Fibroblast of the aortic adventitia (primary cell): ENCODE measurements at places on chromosomes 4 and X. TPM values are rescaled to one million over a fixed set of nuclear protein-coding genes. Genes with fewer than 3 reads are reported as not detected.
A peak's percentile ranks its signal among the peaks of the same experiment; 100 is the strongest.

The SFRP2 gene
- total RNA-seq, result 0.27 and 1.8 TPM in 2 replicates

GRCh38 chr4:5942947-5943346, 50.1 kb upstream of the CRMP1 start:
- DNase-seq, result no peak

The PDGFRA gene
- total RNA-seq, result 707 and 865 TPM in 2 replicates

DNA sequence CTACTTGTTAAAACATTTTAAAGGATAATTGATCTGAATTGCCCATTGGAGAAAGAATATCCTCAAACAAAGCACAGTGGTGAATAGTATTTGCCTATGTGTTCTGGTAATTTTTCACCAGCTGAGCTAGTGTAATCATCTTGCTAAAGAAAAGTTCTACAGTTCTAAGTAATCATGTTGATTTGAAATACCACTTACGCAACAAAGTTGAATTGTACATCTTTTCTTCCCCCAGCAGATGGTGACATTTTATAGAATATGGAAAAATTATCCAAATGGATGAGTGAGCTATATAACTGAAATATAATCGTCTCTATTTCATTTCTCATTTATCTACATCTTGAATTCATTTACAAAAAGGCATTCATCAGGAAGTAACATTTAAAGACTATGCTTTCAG, 9.7 kb upstream of the ZNF674 start:
- peak; percentile 72 for DNase-seq

DNA sequence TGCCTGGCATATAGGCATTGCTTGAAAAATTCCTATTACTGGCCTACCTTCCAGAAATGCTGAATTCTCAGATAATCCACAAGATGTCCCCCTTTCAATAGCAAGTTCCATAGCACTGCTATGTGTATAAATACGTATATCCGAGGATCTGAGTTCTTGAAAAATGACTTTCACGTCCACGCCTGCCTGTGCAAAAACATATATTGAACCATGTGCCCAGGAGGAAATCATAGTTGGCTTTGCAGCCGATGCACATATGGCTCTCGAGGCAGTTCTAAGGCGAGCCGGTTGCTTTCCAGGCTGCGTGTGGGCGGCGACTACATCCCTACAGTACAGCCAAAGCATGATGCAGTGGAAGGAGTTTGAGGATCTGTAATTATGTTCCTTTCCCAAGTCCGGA, 55.4 kb upstream of the ESX1 start:
- peak; percentile 52 for DNase-seq

The PLRG1 gene
- total RNA-seq, result 59.2 and 79.6 TPM in 2 replicates

DNA sequence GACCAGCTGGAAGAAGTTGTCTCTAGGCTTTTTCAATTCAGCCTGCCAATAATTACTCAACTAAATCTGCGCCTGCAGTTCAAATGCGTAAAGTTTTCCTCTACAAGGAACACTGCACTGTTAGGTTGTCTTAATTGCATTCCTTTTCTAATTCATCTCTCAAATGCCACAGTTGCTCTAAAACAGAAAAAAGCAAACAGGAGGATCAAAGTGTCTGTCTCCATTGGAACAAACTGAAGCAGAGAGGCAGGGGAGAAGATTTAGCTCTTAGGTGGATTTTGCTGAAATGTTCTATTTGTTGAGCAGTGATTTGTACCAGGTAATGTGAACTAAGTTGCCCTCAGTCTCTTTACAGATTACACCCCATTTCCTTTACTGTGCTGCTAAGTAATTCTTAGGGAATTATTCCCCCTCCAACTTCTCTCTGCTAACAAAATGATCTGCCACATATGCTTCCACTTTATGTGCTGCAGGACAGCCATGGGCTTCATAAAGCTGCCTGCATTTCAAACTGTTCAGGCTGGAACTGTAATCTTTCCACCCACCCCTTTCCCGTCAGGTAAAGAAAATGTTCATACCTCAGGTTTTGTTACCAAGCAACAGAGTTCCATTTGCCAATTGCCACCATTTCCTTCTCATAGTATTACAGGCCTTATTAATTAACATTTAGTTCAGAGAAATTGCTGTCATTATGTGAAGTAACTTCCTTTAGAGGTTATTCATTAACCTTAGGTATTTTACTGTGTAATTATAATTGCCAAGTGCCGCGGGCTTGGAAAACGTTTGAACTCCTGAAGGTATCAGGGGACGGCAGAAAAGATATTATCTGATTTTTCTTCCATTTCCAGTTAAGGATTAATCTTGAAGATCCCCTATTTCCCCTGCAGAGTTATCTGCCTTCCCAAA, 149.3 kb downstream of the SPRY1 start:
- no peak for DNase-seq

The SRPX gene
- total RNA-seq, result 142 and 242 TPM in 2 replicates

The MAGED4 gene
- 13.7 and 14.7 TPM in 2 replicates for total RNA-seq

GRCh38 chrX:154019633-154020528, at the start of gene IRAK1:
Gene IRAK1, minus strand, starts transcription at chrX:154019902. Its CDS starts 90 bp downstream, at chrX:154019812.
- peak; percentile 43 for DNase-seq

The ARHGAP6 gene
- total RNA-seq, result 16.9 and 20.9 TPM in 2 replicates

DNA sequence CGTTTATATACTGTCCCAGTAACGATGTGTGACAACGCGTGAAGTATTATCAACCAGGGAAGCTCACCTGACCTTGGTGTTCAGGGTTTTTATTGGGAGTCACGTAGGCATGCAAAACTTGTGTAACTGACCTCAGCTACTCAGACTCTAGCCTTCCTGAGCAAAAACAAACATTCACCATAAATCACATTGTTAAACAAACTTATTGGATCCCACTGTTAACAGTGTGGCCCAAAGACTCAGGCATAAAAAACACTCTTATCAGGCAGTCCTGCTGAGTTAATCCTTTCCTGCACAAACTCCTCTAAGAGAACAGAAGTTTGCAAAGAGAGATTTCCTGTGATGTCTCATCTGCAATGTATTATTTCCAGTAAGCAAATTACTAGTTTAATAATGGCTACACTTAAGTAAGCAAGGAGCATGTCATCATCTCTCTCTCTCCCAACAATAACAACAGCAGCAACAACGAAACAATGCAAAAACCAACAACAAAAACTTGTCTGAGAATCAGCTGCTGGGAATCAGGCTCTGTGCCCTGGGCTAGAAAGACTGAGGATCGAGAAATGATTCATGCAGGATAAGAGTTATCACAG, 12.0 kb downstream of the GAGE1 start:
- no peak for DNase-seq

GRCh38 chr4:85187106-85187505, 220.6 kb upstream of the WDFY3 start:
- DNase-seq, result no peak

The GAGE2A gene
- total RNA-seq, result not detected in 2 replicates

- DNase-seq, result no peak
Measured at GRCh38 chr4:149523039-149523438, 292.6 kb downstream of the IQCM start.

The UCP1 gene
- total RNA-seq, result not detected in 2 replicates

DNA sequence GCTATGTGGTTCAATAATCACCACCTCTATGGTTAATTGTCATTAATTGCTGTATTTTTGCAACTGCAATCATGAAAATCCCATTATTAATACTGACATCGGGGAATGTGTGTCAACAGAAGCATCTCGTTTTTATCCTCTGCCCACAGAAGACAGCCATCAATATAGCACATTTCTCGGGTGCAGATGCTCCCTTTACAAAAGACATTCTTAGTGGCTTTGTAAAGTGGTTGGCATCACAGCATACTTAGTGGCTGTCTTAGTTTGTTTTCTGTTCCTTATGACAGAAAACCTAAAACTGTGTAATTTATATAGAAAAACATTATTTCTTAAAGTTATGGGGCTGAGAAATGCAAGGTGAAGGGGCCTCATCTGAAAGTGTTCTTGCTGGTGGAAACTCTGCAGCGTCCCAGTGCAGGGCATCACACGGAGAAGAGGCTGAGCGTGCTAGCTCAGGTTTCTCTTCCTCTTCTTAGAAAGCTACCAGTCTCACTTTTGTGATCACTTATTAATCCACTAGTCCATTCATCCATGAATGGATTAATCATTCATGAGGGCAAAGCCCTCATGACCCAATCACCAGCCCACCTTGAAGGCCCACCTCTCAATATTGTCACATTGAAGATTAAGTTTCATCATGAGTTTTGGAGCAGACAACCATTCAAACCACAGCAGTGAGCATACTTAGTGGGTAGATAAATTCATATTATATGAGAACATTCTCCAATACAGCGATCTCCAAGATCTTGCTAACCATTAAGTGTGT, 1067.7 kb upstream of the PABPC4L start:
- DNase-seq, result no peak

- no peak for DNase-seq
Measured at GRCh38 chr4:112057470-112057869, 87.8 kb upstream of the FAM241A start.

GRCh38 chrX:143664302-143664701, 28.4 kb upstream of the SLITRK4 start:
- DNase-seq, result peak; percentile 23

The AKAP14 gene
- total RNA-seq, result not detected in 2 replicates

The STOX2 gene
- total RNA-seq, result 1.1 and 1.5 TPM in 2 replicates

DNA sequence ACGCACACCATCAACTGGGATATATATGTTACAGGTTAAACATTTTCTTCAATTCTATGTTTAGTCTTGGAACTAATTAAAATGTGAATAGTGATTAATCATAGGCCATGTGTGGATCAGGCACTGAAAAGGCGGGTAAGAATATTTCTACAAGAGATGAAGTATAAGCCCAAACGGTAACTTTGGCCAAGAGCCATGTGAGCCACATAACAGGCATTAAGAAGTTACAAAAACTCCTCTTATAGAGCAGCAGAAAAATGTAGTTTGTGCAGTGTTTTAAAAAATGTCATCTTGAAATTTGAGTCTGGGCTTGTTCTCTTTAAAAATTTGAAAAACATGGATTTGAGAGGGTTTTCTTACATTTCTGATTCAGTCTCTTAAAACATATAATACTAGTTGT, 521.8 kb upstream of the DIPK2B start:
- DNase-seq, result no peak

DNA sequence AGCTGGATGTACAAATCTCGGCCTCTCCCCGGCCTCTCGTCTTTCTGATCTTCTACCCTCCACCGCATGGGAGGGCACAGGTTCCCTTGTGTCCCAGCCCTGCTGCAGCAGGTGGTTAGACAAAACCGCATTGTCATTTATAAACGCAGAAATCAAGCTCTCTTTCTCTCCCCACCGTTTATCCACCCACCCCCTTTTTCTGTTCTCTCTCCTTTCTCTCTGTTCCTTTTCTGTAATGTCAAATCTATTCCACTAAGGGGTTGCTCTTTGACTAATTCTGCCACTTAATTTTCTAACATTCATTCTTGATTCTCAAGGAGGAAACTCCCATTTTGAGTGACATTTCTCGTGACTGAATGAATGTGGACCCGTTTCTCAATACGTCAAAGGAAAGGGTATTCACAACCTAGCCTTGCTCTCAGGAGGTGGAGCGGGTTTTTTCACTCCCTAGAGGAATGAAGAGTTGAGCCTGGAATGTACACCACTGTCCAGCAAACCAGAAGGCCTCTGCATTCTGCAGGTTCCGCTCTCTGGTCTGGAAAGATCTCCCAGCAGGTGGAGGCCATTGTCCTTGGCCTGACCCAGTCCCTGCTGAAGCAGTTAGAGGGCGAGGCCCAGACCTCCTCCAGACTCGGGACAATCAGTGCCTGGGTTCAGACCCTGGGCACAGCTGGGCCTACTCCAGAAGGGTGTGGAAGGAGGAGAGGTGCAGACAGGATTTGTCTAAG, 70.9 kb upstream of the ENPP6 start:
- DNase-seq, result no peak

The HGFAC gene
- not detected in 2 replicates for total RNA-seq

GRCh38 chr4:89803915-89804314, 33.0 kb downstream of the SNCA start:
- no peak for DNase-seq

DNA sequence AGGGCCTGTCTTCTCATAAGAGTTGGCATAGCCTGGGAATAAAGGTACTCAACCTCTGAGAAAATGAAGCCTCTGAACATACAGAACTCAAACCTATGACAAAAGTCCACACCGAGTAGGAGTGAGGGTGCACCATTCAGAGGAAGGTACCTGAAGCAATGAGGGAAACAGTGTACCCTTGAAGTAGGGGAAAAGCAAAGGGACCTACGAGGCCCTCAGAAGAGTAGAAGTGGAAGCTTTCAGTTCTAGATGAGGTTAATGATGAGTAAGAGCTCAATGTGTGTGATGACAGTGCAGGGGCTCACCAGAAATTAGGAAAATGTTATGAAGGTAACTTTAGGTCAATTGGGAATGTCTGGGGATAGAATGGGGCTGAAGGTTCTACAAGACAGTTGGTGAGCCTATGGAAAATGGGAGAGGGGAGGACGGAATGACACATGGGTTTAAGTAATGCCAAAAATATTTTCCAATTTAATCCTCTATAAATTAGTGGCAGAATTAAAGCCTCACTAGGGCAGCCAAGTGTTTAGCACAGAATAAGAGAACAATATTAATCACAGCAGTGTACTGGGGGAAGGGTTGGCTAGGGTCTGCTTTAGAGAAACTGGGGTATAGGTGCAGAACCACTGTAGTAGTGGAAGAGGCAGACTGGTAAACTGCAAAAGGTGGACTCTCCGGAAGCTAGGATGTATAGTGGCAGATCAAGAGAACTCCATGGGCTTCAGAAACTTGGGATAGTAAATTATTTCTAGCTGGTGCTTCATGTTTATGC, 39.8 kb downstream of the RAB33A start:
- DNase-seq, result no peak

GRCh38 chrX:27444093-27444908, 18.8 kb downstream of the PPP4R3C start:
- no peak for DNase-seq

GRCh38 chr4:74499986-74500781, 55.2 kb downstream of the AREG start:
- DNase-seq, result peak; percentile 16

DNA sequence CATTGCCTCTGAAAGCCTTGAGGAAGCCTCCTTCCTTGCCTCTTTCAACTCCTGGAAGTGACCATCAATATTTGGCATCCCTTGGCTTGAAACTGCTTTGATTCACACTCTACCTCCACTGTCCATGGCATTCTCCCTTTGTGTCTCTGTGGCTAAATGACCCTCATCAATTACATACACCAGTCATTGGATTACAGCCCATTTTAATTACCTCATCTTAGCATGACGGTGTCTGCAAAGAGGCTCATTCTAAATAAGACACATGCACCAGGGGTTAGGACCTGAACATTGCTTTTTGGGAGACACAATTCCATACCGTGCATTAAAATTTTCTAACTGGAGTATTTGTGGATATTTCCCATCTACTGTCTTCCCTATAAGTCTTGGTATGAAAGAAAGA, 60.7 kb upstream of the FAM9A start:
- no peak for DNase-seq

- no peak for DNase-seq
Measured at GRCh38 chr4:184803133-184803532, 22.6 kb downstream of the ACSL1 start.

DNA sequence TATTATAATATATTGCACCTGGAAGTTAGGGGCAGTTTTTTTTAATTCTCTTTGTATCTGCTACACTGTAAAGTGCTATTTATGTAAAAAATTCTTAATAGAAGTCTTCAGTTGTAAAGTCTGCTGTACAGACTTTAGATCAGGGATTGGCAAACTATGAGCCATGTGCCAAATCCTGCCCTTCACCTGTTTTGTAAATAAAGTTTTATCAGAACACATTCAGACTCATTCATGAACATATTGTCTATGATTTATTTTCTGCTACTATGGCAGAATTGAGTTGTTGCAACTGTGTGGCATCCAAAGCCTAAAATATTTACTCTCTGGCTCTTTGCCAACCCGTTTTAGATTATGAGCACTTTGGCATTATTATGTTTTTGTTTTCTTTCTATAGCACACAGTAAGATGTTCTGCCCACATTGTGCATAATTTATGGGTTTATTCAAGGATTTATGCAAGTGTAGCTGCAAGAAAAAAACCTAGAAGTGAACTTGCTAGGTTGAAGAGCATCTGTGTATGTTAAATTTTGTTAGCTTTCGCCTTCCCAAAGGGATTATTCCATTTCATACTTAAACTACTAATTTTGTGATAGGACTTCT, 56.9 kb downstream of the CLCN3 start:
- DNase-seq, result no peak
